GM03348 (cell line): ENCODE measurements at places on chromosomes 1 and 21.
A peak's percentile ranks its signal among the peaks of the same experiment; 100 is the strongest.

- DNase-seq, result no peak
Observed at GRCh38 chr1:36894824-36895223, 139.5 kb downstream of the GRIK3 start.

- DNase-seq, result no peak
Observed at GRCh38 chr1:22978299-22978698, 5.6 kb upstream of the LACTBL1 start.

DNA sequence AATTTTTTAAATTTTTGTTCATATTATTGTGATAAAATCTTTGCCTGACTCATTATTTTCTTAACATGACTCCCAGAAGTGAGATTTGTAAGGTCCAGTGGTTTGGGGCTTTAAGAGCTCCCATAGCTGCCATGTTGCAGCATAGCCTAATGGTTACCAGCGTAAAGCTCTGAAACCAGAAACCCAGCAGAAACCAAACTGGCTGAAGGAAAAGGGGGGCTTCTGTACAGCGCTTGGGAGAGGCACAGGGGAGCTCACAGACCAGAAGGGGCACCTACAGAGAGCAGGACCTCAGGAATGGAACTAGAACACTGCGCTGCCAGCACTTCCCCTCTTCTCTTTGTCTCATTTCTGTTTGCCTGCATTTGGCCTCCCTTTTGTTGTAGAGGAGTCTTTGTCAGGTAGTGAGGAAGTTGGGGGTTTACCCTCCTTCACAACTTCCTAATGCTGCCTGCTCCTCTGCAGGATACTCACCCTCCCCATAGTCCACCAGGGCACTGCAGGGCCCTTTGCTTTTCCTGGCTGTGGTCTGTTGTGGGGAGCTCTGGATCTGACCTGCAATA, 2.6 kb upstream of the PYCR2 start:
- no peak for DNase-seq

DNA sequence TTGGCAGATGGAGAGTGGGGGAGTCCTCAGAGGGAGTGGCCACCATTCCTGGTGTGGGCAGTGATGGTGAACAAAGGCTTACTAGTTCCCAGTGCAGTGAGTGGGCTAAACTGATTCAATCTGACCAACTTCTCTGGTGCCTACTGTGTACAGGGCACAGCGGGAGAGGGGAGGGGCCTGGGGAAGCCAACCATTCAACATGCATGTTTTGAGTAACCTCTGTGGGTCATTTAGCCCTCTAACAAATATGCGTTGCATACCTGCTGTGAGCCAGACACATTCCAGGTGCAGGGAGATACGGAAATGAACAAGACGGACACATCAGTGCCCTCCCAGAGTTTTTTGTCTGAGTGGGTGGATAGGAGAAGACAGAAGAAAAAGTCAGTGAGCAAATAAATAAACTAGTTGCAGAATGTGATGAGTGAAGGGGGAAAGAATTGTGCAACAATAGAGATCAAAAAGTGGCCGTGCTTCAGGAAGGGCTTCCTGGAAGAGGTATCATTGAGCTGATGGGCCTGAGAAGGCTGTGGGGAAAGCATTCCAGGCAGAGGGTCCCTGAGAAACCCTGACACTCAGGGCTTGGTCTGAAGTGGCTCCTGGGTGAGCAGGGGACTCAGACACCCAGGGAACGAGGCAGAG, 78.8 kb downstream of the EPHB2 start:
- DNase-seq, result no peak

DNA sequence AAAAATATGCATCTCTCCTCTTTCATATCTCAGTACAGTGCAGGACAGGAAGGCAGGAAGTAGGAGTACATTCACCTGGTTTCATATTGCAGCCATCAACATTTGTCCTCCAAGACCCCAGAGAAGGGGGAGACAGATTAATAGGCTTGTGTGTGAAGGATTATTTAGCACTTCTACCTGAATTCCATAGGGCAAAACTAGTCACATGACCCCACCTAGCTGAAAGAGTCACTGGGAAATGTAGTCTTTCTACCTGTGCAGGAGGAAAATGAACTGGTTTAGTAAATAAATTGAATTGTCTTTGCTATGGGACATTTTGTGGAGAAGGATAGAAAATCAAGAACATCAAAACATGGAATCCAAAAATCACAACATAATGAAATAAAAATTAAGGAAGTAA, 13.9 kb upstream of the TRIM33 start:
- DNase-seq, result no peak

DNA sequence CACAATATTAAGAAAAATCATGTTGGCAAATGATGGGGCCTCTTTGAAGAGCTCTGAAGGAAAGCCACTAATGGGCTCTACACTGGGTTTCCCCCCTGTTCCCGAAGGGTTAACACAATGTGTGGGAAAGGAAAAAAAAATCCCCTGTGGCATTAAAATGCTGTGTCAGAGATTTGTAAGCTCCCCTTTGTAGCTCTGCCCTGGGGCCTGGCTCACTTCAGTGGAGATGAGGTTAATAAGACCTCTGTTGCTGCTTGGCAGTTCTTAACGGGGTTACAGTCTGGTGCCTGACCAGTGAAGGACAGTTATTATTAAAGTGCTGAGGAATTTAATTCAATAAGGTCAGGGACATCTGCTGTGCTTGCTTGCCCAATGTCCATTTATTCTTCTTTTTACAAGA, 129.7 kb upstream of the UBE2U start:
- DNase-seq, result no peak

- peak; percentile 4 for DNase-seq
Observed at GRCh38 chr1:186708694-186709097, 28.5 kb upstream of the PTGS2 start.

GRCh38 chr21:29403301-29403700, 104.6 kb downstream of the BACH1 start:
- no peak for DNase-seq

- peak; percentile 91 for DNase-seq
Observed at GRCh38 chr1:3313576-3313950, 140.9 kb upstream of the ARHGEF16 start.

DNA sequence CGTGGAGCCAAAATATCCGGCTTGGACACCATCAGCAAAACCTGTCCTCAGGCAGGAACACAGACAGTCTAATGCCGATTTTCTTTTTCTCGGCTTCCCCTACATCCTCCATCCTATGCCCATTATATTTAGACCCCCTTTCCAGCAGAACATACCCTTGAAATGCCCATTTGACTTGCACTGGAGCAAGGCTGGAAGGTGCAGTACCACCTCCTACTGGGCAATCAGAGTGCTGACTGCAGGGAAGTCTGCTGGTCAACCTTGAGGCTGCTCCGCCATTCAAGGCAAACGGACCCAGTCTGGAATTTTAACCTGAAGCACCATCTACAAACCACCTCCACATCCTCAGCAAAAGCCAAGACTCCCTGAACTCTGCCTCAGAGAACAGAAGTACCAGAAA, 79.5 kb downstream of the TIAM1 start:
- DNase-seq, result no peak
